T-helper 1 cell treated with Interleukin-12 subunit alpha and Interleukin-12 subunit beta and Interleukin-4 antibody, amounts not matched to agents 30 ng/mL and 1 ng/mL, for 36 hours (primary cell): ENCODE measurements at places on chromosomes 4 and X. TPM values are rescaled to one million over a fixed set of nuclear protein-coding genes. Genes with fewer than 3 reads are reported as not detected.

RNF175 gene
- not detected in 2 replicates for total RNA-seq

ADH7 gene
- not detected in 2 replicates for total RNA-seq

FGF16 gene
- total RNA-seq: not detected in 2 replicates

BMPR1B gene
- not detected in 2 replicates for total RNA-seq

XPNPEP2 gene
- 0.61 and 0.88 TPM in 2 replicates for total RNA-seq
